GM04504 (cell line): ENCODE measurements at places on chromosomes 13 and 19.

DNA sequence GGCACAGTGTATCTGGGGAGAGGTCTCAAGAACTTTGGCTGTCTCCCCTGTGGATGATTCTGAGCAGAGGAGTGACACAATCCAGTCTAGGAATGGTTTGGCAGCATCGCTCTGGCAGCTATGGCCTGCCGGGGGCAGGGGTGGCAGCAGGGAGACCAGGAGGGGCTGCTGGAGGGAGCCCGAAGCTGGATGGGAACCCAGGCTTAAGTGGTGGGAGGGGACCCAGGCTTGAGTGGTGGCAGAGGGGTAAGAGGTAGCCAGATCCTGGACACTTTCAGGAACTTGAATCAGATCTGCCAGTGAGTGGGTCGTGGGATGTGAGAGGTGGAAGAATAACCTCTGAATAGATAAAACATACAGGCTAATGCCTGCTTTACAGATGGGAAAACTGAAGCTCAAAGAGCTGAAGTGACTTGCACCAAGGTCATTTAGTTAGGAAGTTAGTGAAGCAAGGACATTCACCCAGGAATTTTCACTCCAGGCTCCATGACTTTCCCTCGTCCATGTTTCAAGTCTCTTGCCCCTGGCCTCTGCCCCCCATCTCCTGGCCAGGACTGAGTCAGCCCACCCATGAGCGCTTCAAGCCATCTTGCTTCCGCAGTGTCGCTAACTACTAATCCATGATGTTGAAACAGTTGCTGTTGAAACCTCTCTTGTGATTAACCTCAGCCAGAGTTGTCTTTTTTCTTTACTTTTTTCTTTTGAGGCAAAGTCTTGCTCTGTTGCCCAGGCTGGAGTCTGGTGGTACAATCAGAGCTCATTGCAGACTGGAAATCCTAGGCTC, 29.9 kb upstream of the C1QTNF9 start:
- DNase-seq, result no peak

DNA sequence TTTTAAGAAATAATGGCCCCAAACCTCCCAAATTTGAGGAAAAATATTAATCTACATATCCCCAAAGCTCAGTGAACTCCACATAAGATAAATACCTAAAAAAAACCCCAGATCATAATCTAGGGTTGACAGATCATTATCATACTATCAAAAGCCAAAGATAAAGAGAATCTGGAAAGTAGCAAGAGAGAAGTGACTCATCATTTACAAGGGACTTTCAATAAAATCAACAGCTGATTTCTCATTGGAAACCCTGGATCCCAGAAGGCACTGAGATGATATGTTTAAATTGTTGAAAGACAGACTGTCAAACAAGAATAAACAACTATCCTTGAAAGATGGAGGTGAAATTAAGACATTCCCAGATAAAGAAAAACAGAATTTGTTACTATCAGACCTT, 199.3 kb downstream of the KCNRG start:
- no peak for DNase-seq

GRCh38 chr13:25630329-25630900, 258.6 kb downstream of the ATP8A2 start:
- no peak for DNase-seq

DNA sequence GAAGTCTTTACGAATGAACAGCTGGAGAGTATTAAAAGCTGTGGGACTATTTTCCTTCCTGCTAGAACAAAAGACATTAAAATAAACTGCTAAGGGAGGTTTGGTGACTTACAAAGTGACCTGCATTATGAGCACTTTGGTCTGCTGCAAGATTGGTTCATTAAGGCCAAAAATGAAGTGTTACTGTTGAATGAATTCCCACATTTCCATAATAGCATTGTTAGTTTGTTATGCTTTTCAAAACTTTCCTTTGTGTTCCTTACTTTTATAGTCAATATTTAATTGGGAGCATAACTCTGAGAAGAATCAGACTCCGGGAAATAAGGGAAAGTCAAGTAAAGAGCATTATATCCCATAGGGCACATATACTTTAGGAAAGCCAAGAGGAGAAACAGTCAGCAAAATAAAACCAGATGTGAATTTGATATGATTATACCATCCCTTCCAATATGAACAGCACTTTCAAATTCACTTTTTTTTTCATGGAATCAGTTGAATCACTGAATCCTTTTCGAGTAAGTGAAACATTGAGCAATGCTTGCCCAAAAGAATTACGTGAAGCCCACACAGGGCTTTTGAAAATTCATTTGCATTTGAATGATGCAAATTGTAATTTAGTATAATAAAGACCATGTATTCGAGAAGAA, 112.6 kb downstream of the KCTD12 start:
- DNase-seq, result no peak

- DNase-seq, result no peak
Measured at GRCh38 chr13:100630555-100630954, 42.0 kb upstream of the GGACT start.

GRCh38 chr13:77891486-77891885, 27.1 kb downstream of the EDNRB start:
- no peak for DNase-seq

DNA sequence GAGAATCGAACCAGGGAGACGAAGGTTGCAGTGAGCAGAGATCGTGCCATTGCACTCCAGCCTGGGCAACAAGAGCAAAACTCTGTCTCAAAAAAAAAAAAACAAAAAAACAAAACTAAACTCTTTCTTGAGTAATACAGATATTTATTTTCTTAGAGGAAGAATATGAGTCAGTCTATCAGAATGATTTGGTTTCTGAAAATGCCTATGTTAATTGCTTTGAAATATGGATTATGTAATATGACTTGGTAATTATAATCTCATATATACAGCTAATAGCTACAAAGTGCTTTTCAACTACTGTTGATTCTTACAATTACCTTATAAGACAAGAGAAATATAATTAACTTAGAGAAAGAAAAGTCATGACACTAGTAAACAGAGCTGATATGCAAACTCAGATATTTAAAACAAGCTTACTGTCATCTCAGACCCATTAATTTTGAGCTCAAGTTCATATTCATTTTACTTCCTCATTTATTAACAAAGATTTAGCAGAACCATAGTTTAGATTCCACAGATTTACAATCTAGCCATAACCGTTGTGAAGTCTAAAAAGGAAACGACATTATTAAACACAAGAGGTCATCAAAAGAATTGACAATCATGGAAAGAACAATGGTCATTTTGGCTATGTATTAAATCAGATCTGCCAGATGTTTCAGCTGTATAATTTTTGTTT, 88.0 kb downstream of the TBC1D4 start:
- no peak for DNase-seq

GRCh38 chr13:47901441-47901840, 99.6 kb downstream of the SUCLA2 start:
- DNase-seq, result no peak

DNA sequence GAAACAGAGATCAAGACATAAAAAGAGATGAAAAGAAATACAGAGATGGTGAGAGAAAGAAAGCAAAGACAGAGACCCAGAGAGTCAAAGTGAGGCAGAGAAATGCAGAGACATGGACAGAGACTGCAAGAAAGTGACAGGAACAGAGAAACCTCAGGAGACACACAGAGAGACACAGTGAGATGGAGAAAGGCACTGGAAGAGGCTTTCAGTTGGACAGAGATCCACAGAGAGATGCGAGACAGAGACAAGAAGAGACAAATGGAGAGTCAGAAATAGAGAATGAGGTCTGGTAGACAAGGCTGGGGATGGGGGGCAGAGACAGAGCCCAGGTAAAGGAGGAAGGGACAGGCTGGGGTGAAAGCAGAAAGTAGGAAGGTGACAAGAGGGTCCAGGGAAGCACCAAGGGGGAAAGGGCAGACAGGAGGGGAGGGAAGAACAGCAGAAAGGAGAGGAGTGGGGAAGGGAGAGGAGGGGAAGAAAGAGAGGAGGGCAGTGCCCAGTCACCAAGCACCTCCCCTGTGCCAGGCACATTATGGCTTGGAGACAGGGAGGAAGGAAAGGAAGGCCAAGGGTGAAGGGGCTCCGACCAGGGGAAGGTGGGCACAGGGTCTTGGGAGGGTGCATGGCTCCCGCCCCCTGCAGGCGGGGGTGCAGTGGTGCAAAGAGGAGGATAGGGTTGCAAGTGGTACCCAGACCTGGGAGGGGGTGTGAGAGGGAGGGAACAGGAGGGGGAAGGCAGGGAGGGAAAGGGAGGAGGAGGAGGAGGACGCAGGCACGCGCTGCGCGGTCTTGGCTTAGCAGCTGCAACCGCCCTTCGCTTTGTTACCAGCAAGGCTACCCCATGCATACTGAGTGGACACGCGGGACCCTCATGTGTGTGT, 38.4 kb downstream of the DEDD2 start:
- DNase-seq, result no peak

GRCh38 chr19:18865106-18865972, 30.6 kb downstream of the CERS1 start:
- DNase-seq, result no peak

DNA sequence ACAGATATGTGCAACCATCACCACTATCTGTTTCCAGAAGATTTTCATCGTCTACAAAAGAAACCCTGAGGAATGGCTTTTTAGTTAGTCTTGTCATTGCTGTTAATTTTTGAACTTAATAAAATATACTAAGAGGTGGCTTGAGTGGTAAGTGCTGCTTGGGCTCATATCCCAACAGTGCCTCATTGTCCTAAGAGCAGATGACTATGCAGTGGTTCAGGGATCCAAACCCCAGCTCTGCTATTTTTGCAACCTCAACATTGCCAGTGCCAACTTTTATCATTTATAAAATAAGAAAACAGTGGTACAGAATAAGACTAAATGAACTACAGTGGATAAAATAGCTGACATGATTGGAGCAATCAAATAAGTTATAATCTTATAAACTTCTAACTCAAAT, 123.2 kb upstream of the SLC7A1 start:
- DNase-seq, result no peak

- no peak for DNase-seq
Measured at GRCh38 chr19:20385061-20385460, 180.5 kb downstream of the ZNF737 start.

- DNase-seq, result peak; percentile 52
Measured at GRCh38 chr13:99307648-99308339, 595 bp upstream of the GPR183 start.

GRCh38 chr13:60121337-60121687, 42.4 kb downstream of the DIAPH3 start:
- DNase-seq, result no peak

DNA sequence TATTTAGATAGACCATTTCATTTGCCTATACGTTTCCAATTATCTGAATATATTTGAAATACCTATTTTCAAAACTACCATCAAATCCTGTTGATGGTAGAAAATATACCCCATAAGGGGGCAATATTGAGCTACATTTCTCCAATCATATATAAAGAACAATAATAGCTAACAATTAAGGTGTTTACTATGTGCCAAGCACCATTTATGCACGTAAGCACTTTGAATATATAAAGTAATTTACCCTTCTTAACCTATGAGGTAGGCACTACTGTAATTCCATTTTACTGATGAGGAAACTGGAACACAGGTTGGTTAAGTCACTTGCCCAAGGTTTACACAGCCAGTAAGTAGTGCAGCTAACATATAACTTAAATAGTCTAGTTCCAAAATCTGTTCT, 79.2 kb downstream of the UBL3 start:
- DNase-seq, result no peak

- no peak for DNase-seq
Measured at GRCh38 chr19:39307046-39307821, 11.0 kb downstream of the IFNL1 start.

DNA sequence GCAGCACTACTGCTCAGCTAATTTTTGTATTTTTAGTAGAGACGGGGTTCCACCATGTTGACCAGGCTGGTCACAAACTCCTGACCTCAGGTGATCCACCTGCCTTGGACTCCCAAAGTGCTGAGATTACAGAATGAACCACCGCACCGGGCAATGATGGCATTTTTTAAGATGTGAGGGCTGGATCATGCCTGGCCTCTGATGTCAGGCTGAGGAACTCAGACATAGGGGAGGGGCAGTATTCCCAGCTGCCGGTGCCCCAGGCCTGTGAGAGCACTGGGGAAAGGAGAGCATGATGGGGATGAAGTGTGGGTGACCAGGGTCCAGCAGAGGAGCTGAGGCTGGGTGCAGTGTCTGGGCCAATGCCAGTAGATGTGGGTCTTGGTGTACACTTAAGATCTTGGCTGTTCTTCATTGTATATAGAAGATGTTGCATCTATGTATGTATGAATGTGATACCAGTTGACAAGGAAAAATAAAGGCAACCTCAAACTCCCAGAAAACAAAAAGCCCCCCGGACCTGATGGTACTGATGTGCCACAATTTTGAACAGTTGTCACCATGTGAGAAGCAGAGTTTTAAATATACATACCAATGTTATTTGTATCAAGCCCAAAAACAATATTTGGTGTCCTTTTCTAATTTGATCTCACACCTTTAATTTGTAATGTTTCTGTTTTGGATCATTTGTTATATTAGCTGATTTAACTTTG, 3.4 kb upstream of the PLVAP start:
- no peak for DNase-seq

- DNase-seq, result peak; percentile 47
Measured at GRCh38 chr13:109154966-109155761, 525.8 kb downstream of the MYO16 start.

- DNase-seq, result peak; percentile 24
Measured at GRCh38 chr13:32019612-32020233, 11.9 kb upstream of the FRY start.

GRCh38 chr19:10748927-10749434, 31.1 kb downstream of the DNM2 start:
- no peak for DNase-seq

DNA sequence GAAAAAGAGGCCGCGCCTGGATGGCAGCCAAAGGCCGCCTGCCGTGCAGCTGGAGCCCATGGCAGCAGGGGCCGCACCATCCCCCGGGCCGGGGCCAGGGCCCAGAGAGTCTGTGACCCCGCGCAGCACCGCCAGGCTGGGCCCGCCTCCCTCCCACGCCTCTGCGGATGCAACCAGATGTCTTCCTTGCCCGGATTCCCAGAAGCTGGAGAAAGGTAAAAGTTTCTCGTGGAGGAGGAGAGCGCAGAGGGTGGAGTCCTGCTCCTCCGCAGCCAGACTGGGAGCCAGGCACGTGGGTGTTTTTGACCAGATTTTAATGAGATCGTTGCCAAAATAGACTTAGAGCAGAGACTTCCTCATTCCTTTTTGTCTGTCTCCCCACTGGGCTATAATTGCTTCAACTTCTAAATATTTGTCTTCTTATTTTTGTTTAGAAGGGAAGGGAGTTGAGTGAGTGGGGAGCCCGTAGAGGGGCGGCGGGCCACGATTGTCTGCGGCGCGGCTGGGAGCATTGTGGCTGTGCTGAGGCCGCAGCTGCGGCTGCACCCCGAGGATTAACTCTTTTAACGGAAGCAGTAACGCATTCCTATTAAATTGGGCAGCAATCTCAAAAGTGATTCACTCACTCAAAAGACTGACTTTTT, 22.8 kb upstream of the NDUFS7 start:
- peak; percentile 73 for DNase-seq

GRCh38 chr13:34372581-34372980, 554.6 kb downstream of the RFC3 start:
- DNase-seq, result no peak

DNA sequence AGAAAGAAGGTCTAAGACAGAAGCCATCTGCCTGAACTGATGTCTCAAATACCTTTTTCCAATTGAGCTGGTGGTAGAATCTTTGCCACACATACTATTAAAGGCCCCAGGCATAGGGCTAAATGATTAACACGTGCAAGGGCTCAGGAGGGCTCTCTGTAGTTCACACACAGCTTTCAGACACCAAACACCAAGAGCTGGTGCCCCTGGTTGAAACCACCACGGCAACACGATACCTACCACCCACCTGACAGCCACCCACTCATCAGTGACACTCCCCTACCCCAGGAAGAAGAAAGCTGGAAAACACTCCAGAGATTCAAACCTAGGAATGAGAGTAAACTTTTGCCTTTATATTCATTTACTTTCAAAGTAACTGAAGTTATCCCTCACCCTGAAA, 26.8 kb downstream of the IRS2 start:
- DNase-seq, result no peak
